NCI-H82 (cell line): ENCODE measurements at places on chromosomes 16 and 17.

- DNase-seq, result no peak
Measured at GRCh38 chr17:74635418-74635817, 11.9 kb upstream of the CD300E start.

- no peak for DNase-seq
Measured at GRCh38 chr17:40283662-40284061, 4.0 kb upstream of the CDC6 start.

DNA sequence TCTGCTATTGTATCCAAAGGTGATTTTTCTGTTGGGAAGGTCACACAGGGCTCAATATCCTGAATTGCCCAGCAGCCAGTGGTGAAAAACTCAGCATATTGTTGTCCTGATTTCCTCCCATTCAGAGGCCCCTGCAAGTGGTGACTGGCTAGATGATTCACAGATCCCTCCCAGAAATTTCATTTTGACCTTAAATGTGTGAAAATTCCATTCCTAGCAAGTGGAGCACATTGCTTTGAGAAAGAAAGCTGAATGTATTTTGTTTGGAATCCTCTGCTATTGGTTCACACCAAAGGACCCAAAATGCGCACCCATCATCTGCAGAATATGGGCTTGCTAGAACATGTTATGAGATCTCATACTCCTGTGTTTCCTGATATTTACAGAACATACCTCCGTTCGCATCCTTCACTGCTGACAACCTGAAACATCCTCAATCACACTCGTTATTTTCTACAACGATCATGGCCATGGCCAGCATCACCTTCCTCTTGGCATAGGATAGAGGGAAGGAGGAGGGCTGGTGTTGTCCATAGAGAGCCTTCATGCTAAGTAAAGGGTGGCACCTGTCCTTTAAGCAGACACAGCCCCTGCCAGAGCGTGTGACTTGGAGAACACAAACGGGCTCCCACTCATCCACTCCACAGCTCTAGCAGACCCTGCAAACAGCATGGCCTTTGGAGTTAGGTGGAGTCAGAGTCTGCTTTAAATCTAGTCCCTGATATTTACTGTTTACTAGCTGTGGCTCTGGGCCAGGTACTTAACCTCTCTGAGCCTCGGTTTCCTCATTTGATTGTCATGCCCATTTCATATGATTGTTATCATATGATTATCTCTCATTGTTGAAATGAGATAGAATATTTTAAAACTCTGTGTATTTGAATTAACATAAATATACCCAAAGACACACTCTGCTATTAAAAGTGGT is 30.4 kb upstream of the NFAT5 start:
- no peak for DNase-seq

- no peak for DNase-seq
Measured at GRCh38 chr17:52673791-52674190, 515.3 kb upstream of the CA10 start.

DNA sequence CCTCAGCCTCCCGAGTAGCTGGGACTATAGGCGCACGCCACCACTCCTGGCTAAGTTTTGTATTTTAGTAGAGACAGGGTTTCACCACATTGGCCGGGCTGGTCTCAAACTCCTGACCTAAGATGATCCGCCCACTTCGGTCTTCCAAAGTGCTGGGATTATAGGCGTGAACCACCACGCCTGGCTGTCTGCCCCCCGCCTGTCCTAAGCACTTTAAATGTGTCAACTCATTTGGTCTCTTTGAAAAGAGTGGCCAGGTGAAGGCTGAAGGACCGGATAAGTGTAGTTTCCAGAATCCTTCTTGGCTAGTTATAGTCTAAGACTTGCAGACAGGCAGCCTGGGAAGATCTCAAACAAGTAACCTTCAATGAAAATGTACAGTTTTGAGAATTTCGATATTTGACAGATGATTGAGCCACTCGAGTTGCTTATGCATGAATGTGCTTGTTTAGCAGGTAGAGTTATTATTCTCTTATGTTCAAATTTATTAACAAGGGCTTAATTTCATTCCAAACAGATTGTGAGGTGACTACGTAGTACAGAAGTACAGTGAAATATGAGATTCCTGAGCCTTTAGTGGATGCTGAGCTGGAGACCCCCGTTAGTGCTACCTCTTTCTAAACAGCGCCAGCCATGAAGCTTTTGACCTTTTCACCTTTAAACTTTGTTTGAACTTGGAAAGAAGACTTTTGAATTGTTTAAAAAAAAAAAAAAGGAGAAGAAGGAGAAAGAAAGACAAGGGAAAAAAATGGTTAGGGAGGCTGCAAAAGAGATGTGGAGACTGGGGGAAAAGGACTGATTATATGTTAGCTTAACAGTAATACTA is 164.4 kb upstream of the TBX2 start:
- DNase-seq, result no peak

GRCh38 chr16:7097518-7097917 is 235.1 kb upstream of the RBFOX1 start:
- no peak for DNase-seq

- DNase-seq, result no peak
Measured at GRCh38 chr17:14522795-14523387, 222.0 kb downstream of the HS3ST3B1 start.

- no peak for DNase-seq
Measured at GRCh38 chr17:45900723-45901415, 6.5 kb downstream of the MAPT start.

DNA sequence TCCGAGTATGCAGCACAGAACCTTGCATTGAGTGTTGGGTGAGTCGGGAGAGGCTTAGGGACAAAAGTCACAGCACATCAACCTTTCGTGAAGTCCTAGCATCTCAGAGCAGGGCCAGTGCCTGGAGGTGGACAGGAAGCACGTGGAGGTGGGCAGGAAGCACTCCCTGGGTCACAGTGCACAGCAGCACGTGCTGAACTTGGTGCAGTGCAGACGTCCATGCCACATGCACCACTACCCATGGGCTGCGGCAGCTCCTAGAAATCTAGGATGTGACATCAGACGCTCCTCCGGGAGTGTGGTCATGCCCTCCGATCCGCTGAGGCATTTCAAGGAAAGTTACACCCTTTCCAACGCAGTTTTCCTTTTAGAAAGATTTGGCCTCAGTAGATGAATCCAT is 83.4 kb upstream of the CHMP6 start:
- DNase-seq, result no peak

- no peak for DNase-seq
Measured at GRCh38 chr16:47949714-47950113, 206.1 kb downstream of the ABCC12 start.

DNA sequence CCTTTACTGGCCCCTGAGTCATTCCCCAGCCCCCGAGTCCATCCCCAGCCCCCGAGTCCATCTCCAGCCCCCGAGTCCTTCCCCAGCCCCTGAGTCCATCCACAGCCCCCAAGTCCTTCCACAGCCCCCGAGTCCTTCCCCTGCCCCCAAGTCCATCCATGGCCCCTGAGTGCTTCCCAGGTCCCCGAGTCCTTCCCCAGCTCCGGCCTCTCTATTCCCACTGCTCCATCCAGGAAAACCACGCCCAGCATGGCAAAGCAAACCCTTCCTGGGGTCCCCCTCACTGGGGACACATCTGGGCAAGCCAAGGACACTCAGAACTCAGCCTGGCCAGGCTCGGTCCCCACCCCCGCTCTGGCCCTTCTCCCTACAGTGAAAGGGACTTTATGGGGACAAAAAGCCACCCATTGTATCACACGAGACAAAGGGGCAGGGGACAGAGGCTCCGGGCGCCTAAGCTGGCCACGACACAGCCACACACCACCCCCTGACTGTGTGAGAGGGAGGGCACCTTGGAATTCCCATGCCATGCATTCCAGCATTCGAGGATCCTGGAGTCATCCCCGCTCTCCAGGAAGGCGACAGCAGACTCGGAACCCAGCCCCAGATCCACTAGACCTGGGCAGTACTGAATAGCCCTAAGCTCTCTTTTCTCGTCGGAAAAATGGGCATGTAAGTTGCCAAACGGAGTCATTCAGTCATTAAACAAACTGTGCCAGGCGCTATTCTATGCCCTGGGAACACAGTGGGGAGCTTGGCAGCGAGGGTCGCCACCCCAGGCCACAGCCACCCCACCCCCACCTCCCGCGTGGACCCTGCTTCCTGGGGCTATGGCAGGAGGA is 14.0 kb downstream of the PLLP start:
- DNase-seq, result no peak

DNA sequence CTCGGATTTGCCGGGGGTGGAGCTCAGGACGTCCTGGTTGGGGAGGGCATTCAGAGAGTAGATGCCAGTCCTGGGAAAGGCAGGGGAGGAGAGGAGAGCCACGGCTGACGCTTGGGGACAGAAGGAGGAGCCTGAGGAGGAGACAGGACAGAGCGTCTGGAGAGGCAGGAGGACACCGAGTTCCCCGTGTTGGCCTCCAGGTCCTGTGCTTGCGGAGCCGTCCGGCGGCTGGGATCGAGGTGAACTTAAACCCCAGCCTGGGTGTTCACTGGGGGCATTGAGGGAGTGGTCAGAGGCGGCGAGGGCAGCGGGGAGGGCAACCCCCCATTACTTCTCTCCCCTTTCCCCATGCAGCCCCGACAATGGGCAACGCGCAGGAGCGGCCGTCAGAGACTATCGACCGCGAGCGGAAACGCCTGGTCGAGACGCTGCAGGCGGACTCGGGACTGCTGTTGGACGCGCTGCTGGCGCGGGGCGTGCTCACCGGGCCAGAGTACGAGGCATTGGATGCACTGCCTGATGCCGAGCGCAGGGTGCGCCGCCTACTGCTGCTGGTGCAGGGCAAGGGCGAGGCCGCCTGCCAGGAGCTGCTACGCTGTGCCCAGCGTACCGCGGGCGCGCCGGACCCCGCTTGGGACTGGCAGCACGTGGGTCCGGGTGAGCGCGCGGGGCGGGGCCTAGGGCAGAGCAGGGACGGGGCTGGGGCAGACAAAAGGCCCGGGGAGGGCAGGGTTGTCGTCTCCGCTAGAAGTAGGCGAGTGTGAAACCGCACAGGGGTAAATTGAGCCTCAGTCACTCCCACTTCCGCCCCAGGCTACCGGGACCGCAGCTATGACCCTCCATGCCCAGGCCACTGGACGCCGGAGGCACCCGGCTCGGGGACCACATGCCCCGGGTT is 3.7 kb downstream of the NOL3 start:
- DNase-seq, result peak; percentile 67

- DNase-seq, result no peak
Measured at GRCh38 chr16:57608462-57609113, 19.8 kb upstream of the ADGRG1 start.

GRCh38 chr16:71344315-71344905 is 14.1 kb upstream of the CALB2 start:
- DNase-seq, result no peak

- no peak for DNase-seq
Measured at GRCh38 chr16:19696328-19696727, 21.7 kb downstream of the KNOP1 start.

- DNase-seq, result peak; percentile 16
Measured at GRCh38 chr17:15233022-15233805, 31.9 kb downstream of the PMP22 start.

- no peak for DNase-seq
Measured at GRCh38 chr17:69876757-69877156, 198.3 kb upstream of the KCNJ16 start.

GRCh38 chr17:81405411-81405872 is 10.2 kb downstream of the BAHCC1 start:
- DNase-seq, result no peak
